ENCODE measurements at places on chromosomes 12 and 14.

DNA sequence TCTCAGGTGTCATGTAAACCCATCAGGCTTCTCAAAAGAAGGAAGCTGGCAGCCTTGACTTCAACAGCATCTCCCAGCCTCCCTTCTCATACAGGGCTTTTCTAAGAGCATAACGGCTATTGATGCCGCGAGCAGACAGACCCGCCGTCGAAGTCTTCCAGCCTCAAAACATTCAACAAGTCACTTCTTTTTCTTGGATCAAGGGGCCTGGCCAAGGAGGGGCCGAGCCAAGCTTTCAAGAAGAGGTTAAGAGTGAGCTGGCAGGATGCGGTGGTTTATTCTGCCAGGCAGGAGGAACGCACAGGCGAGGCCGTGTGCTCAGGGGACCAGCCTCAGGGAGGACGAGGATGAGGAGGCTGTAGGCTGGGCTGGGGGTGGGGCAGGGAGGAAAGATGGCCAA, 102.9 kb upstream of the RFLNA start:
- no peak for DNase-seq

- DNase-seq: no peak
These were observed 42.4 kb downstream of the ITPK1 start for GRCh38 chr14:93073358-93073707.

DNA sequence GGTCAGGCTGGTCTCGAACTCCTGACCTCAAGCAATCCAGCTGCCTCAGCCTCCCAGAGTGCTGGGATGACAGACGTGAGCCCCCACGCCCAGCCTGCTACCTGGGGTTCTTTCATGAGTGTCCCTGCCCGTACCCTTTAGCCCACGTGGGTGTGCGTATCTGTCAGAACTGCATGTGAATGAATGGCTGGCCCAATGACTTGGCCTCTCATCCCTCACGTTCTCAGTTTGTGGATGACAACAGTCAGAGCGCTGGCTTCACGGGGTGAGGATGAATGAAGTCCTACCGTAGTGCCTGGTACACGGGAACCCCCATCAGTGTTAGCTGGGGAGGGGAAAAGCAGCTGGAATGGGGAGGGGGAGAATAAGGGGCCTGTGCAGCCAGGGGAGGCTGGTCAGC, 16.1 kb upstream of the ZDHHC22 start:
- no peak for DNase-seq

- DNase-seq: no peak
These were observed 574 bp downstream of the PAWR start for GRCh38 chr12:79690142-79690637.

DNA sequence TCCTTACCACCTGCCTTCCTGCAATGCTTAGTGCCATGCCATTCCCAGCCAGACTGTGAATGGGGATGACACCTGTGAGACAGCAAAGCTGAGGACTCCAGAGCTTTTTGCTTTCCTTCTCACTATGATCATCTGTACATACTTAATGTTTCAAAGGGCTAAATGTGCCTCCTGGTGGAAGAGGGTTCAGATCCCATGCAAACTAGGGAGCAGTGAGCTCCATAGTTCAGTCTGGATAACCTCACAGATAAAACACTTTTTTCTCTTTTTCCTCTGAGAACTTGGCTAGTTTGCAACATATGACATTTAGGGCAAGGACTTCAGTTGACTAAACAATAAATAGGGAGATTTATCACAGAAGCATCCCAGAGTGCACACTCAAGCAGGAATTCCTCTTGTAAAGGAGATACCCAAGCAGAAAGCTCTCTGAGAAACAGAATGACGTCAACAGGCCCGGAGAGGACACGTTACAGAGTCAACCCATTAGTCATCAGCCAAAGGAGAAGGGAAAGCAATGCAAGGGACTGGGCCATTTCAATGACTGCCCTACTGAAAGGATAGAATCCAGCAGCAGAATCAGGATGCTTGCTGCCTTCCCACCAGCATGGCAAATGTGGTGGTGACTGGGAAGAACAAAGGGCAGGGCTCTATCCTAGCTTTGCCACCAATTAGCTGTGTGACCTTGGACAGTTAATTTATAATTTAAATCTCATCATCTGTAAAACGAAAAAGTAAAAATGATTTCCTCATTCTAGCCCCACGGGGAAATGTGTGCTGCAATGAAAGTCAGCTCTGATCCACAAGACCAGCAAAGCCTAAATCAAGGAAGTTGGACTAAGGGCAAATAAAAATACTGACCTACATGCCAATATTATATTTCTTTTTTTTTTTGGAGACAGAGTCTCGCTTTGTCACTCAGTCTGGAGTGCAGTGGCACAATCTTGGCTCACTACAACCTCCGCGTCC, 80.8 kb upstream of the ACTN1 start:
- peak; percentile 98 for DNase-seq

DNA sequence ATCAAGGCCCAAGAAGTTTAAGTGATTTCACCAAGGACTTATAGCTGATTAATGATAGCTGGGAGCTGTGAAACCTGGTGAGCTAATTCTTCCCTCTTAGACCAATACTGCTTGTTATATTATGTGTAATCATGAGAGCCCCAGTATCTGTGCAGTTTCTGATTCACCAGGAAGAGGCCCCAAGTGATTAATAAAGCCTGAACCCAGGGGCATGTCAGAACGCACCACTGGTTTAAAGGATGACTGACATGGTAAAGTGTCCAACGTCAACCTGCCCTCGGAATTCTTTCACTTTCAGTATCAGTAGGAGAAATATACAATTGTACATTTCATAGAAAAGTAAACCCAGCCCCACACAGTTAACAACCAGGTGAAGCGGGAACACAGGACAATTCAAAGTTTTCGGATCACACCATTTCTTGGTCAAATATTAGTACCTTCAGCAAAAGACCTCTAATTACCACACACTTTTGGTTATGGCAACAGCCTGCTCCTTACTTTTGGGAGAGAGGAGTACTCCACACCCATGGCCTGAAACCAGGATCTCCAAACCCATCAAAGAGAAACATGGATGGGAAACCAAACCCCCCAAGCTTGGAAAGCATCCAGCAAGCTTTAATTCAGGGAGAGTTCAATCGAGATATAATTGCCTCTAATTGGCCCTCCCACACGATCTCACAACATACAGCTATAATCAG, 28.5 kb downstream of the TMCC3 start:
- no peak for DNase-seq

DNA sequence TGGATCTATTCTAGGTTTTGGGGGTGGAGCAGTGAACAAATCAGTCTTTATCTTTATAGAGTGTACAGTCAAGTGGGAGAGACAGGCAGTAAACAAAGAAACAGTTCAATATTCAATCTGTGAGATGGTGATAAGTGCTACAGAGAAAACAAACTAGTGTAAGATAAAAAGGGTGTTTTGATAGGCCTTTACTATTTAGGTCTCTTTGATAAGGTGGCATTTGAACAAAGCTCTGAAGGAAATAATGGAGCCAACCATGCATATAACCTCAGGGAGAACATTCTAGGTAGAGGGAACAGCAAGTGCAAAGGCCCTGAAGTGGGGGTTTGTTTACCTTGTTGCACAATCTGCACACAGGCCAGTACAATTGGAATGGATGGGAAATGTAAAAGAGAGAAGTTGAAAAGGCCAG, 47.3 kb downstream of the PTPN11 start:
- DNase-seq: no peak

GRCh38 chr14:51396222-51396815, 156.3 kb downstream of the TMX1 start:
- peak; percentile 70 for DNase-seq

DNA sequence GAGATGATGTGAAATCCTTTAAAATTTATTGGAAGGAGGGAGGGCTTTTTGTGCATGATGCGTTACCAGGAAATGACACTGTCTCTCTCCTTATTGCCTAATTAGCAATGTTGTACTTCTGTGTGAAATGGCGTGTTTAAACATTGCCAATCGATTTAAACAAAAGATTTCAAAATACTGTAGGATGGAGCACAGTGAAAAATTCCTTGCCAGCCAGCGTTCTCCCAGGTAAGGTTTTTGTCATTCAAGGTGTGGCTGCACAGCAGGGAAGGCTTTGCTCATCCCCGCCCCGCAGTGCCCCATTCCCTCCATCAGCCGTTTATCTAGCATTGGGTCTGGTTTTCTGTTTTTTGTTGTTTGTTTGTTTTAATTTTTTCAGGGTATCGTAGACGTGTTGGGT, 137.3 kb downstream of the CACNA1C start:
- no peak for DNase-seq

- DNase-seq: no peak
These were observed 3.8 kb downstream of the DIO3 start for GRCh38 chr14:101564819-101565698.

GRCh38 chr12:31117203-31118011, 43.7 kb downstream of the DDX11 start:
- no peak for DNase-seq

- DNase-seq: no peak
These were observed 27.8 kb downstream of the SLC25A47 start for GRCh38 chr14:100350986-100351385.

DNA sequence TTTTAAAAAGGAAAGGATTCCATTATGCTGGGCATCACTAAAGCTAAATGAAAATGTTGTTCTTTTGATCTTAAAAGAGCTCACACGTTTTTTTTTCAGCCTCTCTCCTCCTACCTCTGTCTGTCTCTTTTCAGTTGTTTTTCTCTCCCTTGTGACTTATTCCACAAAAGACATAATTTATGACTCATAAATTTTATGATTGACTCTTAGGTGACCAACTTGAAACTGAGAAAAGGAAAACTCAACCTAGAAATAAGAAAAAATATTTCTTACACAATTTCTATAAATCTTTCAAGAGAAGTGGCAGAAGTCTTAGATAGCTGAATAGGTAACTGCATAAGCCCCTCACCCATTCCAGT, 227.7 kb upstream of the DDHD1 start:
- no peak for DNase-seq

GRCh38 chr12:115013236-115013981, 329.4 kb upstream of the TBX3 start:
- no peak for DNase-seq

GRCh38 chr14:102208741-102209140, 69.0 kb downstream of the WDR20 start:
- no peak for DNase-seq

- no peak for DNase-seq
These were observed 11.8 kb downstream of the MTERF2 start for GRCh38 chr12:106975098-106975497.

GRCh38 chr12:104751120-104751519, 207.0 kb downstream of the SLC41A2 start:
- no peak for DNase-seq

DNA sequence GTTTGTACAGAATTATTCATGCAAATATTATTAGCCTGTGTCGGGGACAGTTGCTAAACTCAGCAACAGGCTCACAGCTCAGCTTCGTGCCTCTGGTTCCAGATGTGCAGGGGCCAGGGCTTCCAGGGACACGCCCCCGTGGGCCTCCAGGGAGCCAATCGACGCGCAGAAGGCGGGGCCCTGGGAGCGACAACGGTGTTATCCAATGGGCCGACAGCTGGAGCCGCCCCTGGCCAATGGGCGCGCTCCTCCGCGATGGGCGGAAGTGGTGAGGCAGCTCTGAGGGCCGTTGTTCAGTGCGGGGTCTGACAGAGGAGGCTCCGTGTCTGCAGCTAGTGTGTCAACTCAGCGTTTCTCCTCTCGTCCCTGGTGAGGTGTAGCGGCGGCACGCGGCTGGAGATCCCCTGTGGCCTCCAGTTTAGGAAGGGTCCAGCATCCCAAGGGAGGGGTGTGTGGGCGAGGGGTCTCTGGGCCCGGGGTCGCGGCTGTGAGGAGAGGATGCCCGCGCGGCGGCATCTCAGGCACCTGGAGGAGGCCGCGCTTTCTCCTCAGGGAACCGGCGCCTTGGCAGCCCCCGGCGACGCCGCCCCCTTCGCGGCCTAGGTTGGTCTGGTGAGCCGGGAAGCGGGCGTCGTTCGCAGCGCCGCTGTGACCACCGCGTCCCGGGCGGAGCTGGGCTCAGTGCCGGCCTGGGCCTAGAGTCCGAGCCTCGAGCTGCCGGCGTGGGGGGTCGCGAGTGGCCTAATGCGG, at the start of gene TRAFD1:
TRAFD1 (plus strand) TSS at position 311 of the 750 bp plus-strand sequence. CDS start 4,963 bp downstream, outside the sequence.
- DNase-seq: peak; percentile 93
